ENCODE measurements at places on chromosomes 11 and 22.

DNA sequence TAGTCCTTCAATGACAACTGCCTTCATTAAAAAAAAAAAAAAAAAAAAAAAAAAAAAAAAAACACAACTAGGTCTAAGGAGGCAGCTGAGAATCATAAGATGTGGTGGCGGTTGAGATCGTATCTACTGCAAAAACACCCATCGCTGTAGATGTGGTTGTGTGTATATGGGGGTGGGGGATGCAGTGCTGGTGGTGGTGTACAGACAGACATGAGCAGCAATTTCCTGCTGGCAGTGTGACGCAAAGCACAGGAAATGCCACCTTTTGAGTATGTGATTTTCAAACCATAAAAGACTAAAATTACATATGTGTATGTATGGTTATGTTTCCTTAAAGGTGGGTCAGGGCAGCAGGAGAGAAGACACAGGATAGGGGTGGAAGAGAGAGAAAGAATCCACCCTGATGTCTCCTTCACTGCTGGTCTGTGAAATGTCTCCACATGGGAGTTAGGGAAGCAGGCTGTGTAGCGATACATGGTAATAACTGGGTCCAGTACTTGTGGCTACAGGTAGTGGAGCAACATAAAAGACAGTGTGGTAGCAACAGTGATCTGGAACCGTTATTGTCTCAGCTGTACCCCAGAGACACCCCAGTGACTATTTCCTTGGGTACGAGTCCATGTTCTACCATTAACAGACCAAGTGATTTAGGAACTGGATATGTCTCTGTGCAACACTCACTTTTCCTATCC, 57.9 kb downstream of the SYTL2 start:
- no peak for DNase-seq

DNA sequence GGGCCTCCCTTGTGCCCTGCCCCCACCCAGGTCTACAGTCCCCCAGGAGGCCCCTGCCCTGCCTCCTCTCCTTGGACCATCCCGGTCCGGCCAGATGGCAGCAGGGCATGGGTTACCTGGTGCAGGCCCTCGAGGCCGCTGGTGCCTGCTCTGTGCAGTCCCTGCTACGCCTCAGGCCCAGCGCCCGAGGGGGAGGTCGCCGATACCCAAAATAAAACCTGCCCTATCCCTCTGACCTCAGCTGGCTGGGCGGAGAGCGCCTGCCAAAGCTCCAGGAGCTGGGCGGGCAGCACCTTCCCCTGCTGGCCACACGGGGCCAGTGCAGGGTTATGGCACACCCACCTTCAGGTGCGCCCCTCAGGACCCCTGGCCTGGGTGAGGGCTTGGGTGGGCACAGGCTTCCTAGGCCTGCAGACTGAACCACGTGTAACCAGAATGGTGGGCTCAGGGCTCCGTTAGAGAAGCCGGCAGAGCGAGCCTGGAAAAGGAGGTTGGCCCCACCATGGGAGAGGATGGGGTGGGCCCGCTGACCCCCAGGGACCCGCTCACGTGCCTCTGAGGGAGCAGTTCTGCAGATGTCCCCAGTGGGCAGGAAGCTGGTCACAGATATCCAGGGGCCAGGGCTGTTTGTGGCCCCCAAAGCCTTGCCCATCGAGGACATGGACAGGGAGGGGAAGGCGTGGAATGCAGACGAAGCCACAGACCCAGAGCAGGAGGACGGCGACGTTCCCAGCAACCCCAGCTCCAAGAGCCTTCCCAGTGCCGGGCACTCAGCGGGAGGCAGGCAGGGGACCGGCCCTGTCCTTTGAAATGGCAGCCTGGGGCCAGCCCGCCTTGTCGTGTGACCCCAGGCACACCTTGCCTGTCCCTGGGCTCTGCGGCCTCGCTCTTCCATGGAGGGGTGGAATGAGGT, 1.7 kb upstream of the TNNT3 start:
- no peak for DNase-seq

DNA sequence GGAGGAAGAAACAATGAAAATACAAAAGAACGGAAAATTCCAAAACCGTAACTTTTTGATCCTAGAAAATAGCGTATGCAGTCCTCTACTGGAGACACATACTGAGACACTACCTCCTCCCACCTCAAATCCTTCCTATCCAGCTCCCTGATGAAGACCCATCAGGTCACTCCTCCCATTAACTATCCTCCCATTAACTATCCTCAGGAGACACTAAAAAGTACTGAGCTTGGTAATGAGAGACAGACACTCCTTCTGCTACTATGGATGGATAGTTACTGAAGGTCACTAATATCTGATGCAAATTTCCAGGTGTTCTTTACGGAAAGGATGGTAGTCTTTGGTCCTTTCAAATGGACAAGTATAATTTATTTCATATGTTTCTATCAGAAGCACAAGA, 237.5 kb upstream of the BLID start:
- no peak for DNase-seq

DNA sequence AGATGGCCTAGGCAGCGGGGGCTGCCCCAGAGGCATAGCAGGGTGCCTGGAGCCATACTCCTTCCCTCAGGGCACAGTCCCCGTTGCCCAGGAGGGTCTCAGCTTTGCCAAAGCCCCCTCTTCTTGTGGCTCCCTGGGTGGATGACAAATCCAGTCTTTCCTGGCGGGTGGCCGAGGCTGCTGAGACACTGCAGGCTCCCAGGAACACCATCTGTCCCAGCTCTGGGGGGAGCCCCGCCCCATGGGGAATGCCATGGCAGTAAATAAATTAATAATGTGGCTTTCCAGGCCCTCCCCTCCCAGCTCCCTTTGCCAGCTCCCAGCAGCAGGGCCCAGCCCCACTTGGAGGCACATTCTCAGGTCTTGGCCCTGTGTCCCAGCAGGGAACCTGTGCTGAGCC, 45.0 kb downstream of the PDE2A start:
- no peak for DNase-seq

DNA sequence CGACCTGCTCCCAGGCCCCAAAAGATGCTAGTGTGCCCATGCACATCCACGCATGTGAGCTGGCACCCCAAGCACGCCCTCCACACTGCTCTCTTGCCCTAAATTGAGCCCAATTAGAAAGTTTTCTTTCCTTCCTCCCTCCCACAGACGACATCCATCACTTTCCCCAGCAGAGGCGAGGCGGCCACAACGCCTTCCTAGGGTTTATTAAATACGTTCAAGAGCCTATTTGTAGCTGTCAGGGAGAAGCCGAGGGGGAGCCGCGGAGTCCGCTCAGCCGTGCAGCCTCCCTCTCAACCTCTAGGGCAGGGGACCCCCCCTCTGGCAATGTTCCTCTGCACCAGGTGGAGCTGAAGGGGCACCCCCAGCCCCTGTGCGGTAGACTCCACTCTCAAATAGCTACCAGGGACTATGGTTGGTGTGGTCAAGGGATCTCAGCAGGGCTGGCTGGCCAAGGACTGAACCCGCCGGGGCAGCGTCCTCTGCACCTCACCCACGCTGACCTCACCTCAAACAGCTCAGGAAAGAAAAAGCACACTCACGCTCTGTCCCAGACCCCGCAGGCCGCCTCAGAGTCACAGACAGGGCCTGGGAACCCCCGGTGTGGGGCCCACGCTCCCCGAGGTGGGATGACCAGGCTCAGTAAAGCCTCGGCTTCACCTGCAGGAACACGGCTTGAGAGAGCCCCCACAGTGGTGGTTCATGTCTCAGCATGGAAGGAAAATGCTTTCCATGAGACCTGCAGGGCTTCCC, 152.4 kb downstream of the DSCAML1 start:
- DNase-seq: no peak

GRCh38 chr11:100851147-100851546, 164.1 kb downstream of the ARHGAP42 start:
- peak; percentile 47 for DNase-seq

- DNase-seq: no peak
Observed at GRCh38 chr11:116432301-116432700, 340.5 kb downstream of the BUD13 start.

- DNase-seq: no peak
Observed at GRCh38 chr11:68900835-68901381, 2.7 kb downstream of the MRPL21 start.

DNA sequence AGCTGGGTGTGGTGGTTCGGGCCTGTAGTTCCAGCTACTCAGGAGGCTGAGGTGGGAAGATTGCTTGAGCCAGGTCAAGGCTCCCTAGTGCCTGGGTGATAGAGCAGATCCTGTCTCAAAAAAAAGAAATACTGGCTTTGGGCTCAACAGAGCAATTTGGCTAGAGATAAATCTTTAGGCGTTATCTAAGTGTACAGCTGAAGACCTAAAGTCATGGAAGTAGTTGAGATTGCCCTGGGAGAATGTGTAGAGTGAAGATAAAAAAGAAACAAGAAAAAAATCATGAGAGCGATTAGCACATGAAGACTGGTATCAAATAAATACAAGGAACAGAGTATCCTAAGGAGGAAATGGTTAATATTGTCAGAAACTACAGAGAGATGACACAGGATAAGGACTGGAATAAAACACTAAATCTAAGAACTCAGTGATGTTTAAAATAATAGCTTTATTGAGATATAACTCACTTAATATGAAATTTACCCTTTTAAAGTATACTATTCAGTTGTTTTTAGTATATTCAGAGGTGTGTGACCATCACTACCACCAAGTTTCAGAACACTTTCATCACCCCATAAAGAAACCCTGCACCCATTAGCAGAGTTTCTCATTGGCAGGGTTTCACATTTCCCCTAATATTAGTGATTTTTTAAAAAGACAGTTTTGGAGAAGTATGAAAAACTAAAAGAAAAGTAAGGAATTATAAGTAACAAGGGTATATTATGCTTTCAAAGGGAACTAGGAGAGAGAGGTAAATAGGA, 20.7 kb downstream of the PIK3C2A start:
- no peak for DNase-seq

DNA sequence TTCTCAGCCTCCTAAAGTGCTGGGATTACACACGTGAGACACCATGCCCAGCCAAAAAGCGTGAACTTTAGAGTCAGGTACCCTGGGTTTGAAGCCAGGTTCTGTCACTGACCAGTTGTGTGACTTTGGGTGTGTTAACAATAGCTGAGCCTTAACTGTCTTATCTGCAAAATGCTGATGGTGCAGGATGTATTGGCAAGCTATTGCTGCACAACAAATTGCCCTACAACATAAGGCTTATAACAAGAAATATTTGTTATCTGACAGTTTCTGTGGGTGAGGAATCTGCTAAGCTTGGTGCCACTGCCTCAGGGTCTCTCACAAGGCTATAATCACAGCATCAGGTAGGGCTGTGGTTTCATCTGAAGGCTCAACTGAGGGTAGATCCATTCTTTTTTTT, 21.9 kb downstream of the SYNGR1 start:
- no peak for DNase-seq

- DNase-seq: no peak
Observed at GRCh38 chr11:19164230-19164855, 37.4 kb downstream of the CSRP3 start.

- no peak for DNase-seq
Observed at GRCh38 chr11:112961751-112962578, 745 bp downstream of the NCAM1 start.

DNA sequence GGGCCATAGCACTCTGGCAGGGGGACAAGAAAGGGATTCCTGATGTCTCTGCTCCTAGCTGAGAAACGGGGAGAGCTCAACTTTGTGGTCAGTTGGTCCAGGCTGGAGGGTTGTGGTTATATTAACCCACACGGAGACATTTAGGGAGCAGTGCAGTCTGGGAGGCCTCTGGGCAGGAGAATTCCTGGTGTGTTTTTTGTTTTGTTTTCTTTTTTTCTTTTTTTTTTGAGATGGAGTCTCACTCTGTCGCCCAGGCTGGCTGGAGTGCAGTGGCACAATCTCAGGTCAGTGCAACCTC, 88.0 kb upstream of the SHISAL1 start:
- DNase-seq: no peak

- no peak for DNase-seq
Observed at GRCh38 chr11:122671400-122671891, 15.9 kb downstream of the UBASH3B start.

- no peak for DNase-seq
Observed at GRCh38 chr22:28015676-28016601, 96.9 kb upstream of the PITPNB start.

GRCh38 chr11:134119094-134119493, 50.2 kb downstream of the JAM3 start:
- no peak for DNase-seq

DNA sequence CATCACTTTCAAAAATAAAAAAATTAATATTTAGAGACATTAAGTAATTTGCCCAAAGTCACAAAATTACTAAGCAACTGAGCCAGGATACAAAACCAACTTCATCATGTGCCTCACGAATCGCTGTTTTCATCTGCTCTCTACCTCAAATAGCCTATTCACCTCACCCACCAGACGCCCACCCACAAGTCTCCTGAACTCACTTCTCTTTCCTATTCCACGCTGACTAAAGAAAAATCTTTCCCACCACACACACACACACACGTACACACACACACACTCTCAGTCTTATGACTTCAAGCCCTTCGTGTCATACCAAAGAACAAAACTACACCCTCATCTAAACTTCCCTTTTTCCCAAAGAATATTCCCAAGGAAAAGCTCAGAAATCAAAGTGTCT, 2.2 kb downstream of the OR8B12 start:
- no peak for DNase-seq

DNA sequence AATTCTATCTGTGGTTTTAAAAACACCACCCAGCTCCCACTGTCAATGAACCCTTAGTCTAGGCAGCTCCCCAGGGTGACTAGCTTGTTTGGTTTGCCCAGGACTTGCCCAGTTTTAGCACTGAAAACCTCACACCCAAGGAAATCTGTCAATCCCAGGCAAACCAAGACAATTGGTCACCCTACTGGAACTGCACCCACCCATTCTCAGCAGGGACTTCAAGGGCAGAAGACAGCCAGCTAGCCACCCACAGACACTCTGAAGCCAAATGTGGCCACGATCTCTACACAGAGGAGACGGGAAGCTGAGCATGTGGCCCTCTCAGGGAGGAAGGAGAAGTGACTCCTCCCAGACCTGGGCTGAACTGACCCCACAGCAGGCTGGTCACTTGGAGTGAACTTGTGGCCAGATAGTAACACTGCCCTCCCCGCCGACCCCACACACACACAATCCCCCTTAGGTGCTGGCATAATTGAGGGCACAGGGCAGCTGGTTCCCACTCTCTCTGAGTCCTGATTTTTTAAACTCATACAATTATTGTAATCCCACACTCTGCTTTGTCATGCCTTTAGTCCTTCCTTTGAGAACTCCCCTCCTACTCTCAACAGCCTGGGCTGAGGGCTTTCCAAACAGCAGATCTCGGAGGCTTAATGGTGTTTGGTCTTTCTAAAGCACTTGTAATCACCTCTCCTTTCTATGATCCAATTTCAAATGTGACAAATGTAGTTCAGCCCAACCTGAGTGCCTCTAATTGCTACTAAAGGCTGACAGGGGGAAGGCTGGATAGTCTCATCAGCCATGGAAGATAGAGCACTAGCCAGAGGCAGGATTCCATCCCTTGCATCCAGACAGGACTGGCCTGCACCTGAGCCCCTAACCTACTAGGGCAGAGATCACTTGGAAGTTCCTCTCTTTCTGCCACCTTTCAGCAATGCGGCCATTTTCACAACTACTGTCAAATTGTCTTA, 74.7 kb upstream of the DRD2 start:
- DNase-seq: no peak
